Bronchial epithelial cell (primary cell): ENCODE measurements at places on chromosomes 2 and 18. TPM values are rescaled to one million over a fixed set of nuclear protein-coding genes. Genes with fewer than 3 reads are reported as not detected.

- DNase-seq, result peak; percentile 96
These were observed 224.3 kb downstream of the ANAPC1 start for GRCh38 chr2:111659361-111660333.

Gene ADGRF3
- not detected in 2 replicates for total RNA-seq

DNA sequence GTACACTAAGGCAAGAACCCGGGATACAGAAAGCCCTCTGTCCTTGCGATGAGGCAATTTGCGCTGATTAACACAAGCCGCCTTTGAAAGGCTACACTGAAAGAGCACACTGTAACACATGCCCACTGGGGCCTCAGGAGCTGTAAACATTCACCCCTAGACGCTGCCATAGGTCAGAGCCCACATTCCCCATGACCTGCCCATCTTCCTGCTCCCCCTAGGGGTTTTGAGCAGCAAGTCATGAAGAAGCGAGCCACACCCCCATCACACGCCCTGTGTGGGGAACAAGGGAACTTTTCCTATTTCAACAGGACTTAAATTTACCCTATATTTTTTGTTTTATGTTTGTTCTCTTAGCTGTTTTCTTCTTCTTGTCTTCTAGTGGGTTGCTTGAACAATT lies 47.8 kb upstream of the SLC4A10 start:
- DNase-seq, result no peak

DNA sequence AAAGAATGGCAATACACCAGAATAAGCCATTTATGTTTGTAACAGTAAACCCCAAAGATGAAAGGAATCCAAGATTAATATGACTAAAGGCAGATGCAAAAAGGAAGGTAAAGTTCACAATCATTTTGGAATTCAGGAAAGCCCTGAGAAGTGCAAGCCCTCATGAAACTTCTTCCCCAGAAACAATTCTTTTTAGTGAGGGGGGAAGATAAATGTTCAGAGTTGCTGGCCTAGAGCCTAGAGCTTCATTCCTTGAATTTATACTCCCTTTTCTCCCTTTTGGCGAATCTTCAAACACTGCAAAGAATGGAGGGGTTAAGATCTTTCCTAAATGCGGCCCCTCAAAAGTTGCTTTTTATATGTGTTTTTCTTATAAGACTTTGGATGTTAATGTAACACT lies 368.8 kb downstream of the MEIS1 start:
- no peak for DNase-seq

GRCh38 chr2:240524963-240525718 lies 32.6 kb downstream of the ANKMY1 start:
- no peak for DNase-seq

DNA sequence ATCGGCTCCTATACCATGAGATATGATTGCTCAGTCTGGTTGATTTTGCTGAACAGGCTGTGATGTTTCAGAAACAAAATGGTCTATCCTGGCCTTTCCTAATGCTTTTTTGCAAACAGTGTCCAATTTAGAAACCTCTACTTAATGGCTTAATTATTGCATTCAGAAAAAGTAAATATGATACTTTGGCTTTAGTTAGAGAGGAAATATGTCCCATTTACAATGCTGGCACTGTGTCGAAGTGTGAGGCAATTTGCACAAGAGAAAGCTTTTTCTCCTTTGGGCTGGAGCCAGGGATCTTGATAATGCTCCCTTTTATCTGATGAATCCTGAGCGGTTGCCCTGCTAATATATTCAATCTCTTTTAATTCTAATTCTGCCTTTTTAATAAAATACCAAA lies 418.9 kb downstream of the EPHA4 start:
- DNase-seq, result no peak
